AML-193 (cell line): ENCODE measurements at places on chromosomes 2 and 18.
A peak's percentile ranks its signal among the peaks of the same experiment; 100 is the strongest.

- DNase-seq, result no peak
Measured at GRCh38 chr2:101983486-101983885, 8.3 kb upstream of the IL1R2 start.

DNA sequence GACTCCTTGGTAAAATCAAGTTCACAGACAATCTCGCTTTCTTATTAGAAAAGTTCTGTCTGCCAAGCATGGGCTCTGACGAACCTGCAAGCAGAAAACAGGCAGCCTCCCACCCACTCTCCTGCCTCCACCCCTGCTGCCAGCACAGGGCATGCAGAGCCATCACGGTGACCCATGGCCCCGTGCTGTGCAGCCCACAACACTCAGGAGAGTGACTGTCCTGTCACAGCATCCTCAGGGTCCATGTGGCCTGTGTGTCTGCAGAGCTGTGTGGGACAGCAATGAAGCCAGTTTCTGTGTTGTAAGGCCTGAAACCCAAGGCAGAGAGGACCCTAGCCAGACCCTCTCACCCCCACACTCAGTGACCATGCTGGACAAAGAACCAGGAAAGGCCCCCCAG is 46.2 kb downstream of the TFCP2L1 start:
- DNase-seq, result no peak

DNA sequence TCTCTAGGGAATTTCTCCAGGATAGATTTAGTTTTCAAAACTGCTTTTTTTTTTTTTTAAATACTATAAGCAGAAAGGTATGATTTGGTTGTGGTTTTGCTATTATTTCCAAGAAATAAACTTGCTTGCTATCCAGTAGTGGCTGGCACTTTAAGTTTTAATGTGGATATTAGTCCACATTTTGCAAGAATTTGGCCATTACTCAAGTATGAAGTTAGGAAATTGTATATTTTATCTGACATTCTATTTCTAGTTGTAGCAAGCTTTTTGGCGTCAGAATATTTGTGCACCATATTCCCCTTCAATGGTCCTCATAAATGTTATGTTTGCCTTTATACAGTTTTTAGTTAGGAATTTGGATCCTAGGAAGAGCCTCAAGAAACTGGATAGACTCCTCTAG is 226.3 kb downstream of the ZNF521 start:
- no peak for DNase-seq

DNA sequence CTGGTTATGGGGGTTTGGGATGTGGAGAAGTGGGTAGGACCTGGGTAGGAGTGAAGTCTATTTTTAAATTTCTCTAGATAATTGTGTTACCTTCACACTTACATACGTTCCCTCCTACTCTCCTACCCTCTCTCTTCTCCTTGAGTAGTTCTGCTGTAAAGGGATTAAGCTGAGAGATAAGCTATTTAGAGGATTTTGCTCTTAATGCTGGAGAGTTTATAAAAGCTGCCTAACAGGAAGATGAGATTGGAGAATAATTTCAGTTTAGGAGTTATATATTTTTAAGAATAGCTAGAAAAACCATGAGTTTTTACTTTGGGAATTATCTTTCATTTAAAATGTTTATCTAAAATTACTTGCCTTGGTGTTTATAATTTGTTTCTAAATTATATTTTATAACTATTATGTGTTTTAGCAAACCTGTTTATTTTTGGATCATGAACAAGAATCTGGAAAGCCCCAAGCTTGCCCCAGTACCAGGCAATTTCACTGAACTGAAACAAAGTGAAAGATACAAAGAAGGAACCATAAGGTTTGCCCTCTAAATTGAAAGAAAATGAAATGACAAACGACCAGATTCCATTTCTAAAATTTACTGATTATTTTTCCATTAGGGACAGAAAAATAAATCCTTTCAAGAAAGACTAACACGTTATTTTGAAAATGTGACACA is 101.5 kb downstream of the ZNF532 start:
- no peak for DNase-seq

DNA sequence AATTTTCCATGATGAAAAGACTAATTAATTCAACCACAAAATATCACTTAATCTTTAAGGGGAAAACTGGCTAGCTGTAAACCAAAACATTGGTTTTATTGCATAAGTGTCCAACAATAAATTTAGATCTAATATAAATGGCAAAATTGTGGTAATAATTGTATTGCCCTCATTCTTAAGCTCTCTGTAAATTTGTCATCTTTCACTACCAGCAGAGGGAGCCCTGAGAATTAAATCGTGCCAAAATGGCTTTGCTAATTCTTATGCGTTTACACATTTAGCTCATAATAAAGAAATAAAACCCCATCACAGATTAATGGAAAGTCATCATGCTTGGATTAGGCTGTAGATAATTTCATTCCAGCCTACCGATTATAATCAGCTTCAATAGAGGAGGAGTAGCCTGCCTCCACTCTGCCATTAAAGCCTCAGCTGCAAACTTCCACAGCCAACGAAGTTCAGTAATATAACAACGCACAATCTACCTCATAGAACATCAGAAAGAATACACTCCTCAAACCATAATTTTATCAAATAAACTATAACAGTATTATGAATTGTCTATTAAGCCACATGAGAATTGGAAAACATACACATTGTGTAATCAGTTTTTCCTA is 70.0 kb upstream of the ATP5MC3 start:
- peak; percentile 41 for DNase-seq

- DNase-seq, result no peak
Measured at GRCh38 chr18:67608615-67609273, 92.2 kb upstream of the DSEL start.

DNA sequence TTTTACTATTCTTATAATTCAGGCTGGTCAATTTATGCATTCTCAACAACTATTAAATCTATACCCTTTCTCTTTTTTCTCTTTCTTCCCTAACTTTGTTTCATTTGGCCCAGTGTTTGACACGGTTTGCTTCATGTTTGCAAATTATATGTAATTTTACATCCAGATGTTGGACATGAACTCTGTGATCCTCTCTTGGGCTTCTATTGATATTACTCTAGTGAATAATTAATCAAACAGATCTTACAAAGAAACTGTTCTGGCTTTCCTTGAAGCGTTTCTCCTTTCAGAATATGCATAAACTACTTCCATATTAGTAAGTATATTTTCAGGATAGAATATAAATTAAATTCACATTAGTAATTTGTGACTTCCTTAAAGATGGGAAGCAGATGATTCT is 225.1 kb upstream of the TMEFF2 start:
- no peak for DNase-seq

- no peak for DNase-seq
Measured at GRCh38 chr2:37623406-37623805, 48.0 kb downstream of the CDC42EP3 start.

DNA sequence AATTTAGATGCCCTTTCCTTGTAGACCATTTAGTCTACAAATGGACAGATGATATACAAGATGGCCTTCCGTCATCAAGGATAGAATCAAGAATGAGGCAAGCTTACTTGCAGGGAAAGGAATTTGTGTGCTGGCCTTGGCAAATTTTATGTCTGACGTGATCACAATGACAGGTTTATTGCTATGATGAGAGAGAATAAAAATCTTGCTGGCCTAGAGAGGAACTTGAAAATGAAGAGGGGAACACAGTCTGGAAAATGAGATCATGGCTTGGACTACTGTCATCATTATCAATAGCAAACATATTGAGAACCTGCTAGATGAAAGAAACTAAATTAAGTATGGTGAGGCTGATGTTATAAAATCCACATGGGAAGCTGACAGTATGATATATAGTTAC is 66.0 kb downstream of the CSRNP3 start:
- no peak for DNase-seq

GRCh38 chr2:40914666-40915065 is 462.8 kb upstream of the SLC8A1 start:
- DNase-seq, result no peak

- DNase-seq, result no peak
Measured at GRCh38 chr18:986051-986450, 81.4 kb downstream of the ADCYAP1 start.

DNA sequence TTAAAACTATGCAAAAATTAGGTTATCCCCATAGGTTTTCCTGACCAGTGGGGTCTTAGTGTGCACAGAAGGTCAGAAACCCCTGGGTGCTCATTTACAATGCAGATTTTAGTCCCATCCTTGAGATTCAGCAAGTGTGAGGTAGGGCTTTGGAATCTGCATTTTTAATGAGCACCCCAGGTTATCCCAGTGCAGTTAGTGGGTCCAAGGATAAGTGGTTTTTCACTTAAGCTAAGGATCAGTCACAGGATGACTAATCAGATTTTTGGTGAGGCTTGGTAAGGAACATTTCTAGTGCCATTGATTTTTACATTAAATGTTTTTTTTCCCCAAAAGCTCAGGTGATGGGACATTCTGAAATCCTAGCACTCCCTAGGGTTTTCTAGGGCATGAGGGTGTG is 50.7 kb upstream of the MGAT5 start:
- no peak for DNase-seq

- no peak for DNase-seq
Measured at GRCh38 chr2:173739006-173739405, 226.2 kb downstream of the SP3 start.

GRCh38 chr2:71879509-71880184 is 268.0 kb downstream of the CYP26B1 start:
- no peak for DNase-seq

DNA sequence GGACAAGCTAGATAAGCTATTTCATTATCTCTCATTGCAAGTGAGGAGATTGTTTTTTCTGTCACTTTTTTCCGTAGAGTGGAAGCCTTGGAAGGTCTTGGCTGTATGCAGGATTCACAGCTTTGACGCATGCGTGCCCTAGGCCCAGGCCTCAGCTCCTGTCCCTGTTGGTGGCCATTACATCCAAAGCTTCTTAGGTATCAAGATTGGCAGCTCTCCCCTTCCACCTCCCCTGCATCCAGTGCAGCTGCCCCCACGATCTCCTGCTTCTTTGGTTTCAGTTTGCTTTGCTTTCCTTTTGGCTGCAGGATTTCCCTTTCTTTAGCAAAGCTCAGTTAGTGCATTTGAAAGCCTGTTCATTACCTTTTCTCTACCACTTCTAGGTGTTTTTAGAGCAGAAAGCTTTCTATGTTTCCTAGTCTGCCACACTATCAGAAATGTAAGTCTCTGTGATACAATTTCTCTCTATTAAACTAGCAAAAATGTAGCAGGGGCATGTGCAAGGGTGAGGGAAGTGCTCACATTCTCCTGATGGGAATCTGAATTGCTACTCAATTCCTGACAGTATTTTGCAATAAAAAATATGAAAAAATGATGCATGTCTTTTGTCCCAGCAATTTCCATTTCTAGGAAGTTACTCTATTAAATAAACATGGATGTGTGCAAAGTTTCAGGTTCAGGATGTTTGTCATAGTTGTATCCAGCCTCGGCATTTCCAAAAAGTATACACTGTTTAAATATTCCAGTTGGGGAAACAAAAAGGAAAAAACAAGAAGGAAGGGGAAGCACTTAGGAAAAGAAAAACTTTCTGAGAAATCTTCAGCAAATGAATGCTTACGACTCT is 91.2 kb downstream of the LIPG start:
- DNase-seq, result no peak

- DNase-seq, result no peak
Measured at GRCh38 chr18:32968248-32968647, 195.4 kb upstream of the KLHL14 start.

- no peak for DNase-seq
Measured at GRCh38 chr2:219551441-219552381, 7.9 kb downstream of the TMEM198 start.

- no peak for DNase-seq
Measured at GRCh38 chr2:14148216-14148615, 484.3 kb upstream of the LRATD1 start.

DNA sequence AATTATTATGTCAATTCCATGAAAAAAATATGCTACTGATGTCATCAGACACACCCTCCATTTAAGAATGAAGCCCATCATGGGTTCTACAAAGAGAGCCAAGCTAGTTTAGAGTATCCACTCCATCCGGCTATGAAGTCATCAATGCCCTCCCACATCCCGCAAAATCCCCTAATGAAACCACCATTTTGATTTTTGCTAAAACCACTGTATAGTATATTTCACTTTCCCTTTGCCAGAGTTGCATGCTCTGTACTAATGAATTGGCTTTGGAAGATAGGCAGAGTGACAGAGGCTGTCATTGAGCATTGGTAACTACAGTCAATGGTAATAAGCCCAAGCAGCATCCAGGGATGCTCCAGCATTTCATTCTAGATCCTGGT is 118.6 kb downstream of the ANKRD44 start:
- no peak for DNase-seq

- DNase-seq, result peak; percentile 82
Measured at GRCh38 chr2:191571163-191571769, 106.7 kb upstream of the NABP1 start.

GRCh38 chr2:88254437-88255091 is 84.4 kb downstream of the THNSL2 start:
- no peak for DNase-seq

- DNase-seq, result no peak
Measured at GRCh38 chr2:236855176-236855865, 230.4 kb upstream of the COPS8 start.

GRCh38 chr2:101882769-101883307 is 108.9 kb upstream of the IL1R2 start:
- no peak for DNase-seq

DNA sequence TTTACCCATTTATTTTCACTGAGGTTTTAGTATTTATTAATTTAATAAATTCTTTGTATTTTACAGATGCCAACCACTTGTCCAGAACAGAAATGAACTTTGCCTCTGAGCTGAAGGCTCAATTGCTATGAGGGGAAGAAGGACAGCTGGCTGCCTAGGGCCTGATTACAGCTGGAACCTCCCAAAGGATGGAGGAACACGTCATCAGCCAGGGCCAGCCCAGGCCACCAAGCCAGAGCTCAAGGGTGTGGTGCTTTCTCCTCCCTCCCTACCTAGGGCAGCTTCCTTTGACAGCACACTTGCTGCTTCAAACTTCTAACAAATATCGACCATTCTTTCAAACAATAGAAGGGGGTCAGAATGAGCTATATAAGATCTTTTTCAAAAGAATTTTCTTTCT is 19.7 kb upstream of the RIOK3 start:
- DNase-seq, result no peak

- DNase-seq, result no peak
Measured at GRCh38 chr2:132424526-132425121, 8.0 kb downstream of the GPR39 start.

GRCh38 chr2:3142210-3142609 is 235.4 kb downstream of the EIPR1 start:
- no peak for DNase-seq

DNA sequence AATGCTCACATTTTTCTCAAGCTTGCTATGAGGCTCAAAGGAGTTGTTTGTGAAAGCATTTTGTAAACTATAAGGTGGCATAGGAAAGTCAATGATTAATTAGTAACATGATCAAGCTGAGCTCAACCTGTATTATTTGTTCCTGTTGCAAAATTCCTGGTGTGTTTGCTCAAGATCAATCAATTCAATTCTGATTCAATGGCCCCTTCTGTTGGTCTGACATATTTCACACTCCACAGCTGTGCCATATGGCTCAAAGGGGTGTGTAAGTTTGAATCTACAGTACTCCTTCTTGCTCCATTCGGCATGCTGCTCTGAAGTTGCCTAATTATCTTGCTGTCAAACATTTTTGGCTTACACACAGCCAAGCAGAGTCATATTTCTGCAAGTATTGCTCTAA is 341.6 kb upstream of the LRP1B start:
- DNase-seq, result no peak

- DNase-seq, result no peak
Measured at GRCh38 chr18:37176621-37176934, 347.7 kb downstream of the KIAA1328 start.
